ENCODE measurements at places on chromosomes 2 and 18. TPM values are rescaled to one million over a fixed set of nuclear protein-coding genes. Genes with fewer than 3 reads are reported as not detected.

Gene UGT1A3
- total RNA-seq = not detected

Gene SP9
- not detected for total RNA-seq

Gene STARD6
- total RNA-seq = not detected

Gene CDKL4
- total RNA-seq = 0.89 TPM

Gene CTAGE1
- total RNA-seq = 0.08 TPM

Gene SLC4A5
- 1.3 TPM for total RNA-seq

Gene FBXO15
- 0.30 TPM for total RNA-seq

Gene APCDD1
- total RNA-seq = 73.2 TPM

Gene TRPM8
- not detected for total RNA-seq

Gene TEX44
- total RNA-seq = not detected

Gene RUFY4
- not detected for total RNA-seq

Gene PCARE
- total RNA-seq = 2.2 TPM

Gene G6PC2
- total RNA-seq = not detected

Gene GALNT3
- total RNA-seq = 0.11 TPM

Gene CPO
- not detected for total RNA-seq
